ENCODE measurements at places on chromosomes 5 and 9.

DNA sequence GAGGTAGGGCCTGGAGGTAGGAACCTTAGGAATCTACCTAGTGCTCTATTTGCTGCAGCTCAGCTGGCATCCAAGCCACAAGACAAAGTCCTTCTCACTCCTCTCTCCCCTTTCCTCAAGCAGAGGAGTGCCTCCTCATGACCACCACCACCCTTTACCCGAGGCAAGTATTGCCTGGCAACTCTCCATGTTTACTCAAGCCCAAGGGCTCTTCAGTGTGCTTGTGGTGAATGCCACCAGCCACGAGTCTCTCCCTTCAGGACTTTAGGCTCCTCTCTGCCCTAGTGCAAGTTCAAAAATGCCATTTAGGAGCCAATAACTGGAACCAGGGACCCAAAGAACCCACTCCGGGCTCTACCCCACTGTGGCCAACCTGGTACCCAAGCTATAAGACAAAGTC, 514.5 kb upstream of the RGMB start:
- no peak for DNase-seq

- peak; percentile 50 for DNase-seq
Observed at GRCh38 chr9:20620650-20621470, 1.4 kb downstream of the MLLT3 start.

DNA sequence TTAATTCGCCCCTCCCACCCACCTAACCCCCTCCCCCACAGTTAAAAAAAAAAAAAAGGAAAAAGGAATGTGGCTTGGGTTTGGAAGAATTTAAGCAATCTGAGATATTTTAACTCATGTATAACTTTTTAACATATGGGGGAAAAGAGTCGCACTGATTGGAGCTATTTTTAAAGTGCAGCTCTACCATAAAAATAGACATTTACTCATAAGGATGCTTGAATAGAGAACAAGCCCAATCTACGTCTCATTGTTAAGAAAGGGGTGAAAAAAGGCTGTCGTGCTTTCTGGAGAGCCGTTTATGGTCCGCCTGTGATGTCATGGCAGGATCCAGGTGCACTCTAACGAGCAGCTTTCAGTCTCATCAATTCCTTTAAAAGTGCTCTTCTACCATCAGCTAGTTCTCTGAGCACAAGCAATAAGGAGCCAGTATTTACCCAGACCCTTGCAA, 142.4 kb downstream of the ELAVL2 start:
- DNase-seq: no peak

- no peak for DNase-seq
Observed at GRCh38 chr5:132030610-132031009, 19.2 kb upstream of the ACSL6 start.

- no peak for DNase-seq
Observed at GRCh38 chr5:147167529-147167928, 67.3 kb upstream of the STK32A start.

GRCh38 chr5:146165460-146165859, 17.0 kb downstream of the LARS1 start:
- DNase-seq: no peak

GRCh38 chr9:70954126-70954525, 167.3 kb downstream of the TRPM3 start:
- no peak for DNase-seq

DNA sequence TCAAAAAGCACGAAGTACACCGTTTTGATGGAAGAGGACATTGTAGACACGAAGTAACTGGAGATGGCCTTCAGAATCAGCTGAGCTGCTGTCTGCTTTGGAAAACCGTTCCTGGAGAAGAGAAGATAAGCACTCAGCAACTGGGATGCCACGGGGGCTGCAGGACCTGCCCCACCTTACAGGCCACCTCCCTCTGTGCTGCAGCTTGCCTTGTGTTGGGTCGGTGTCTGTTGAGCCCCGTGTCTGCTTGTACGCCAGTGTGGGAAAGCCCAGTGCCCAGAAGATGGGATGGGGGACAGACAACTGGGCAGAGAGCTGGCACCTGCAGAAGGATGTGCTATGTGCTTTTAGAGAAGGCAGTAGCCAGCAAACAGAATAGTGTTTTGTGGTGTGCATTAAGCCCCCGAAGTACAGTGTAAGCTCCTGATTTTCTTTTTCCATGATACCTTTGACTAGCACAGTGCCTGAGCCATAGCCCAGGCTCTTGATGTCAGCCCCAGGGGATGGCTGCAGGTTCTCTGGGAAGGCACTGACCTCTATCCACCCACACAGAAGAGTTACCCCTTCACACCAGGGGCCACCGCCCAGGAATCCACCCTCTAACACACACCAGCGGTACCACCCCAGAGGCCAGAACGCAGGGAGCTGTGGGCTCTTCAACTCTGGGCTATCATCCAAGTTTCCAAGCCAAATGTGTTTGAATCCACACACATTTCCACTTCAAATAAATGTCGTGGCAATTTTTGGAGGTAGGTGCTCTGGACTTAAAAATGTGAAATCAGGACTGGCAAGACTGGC, 63.8 kb downstream of the MACROH2A1 start:
- no peak for DNase-seq

DNA sequence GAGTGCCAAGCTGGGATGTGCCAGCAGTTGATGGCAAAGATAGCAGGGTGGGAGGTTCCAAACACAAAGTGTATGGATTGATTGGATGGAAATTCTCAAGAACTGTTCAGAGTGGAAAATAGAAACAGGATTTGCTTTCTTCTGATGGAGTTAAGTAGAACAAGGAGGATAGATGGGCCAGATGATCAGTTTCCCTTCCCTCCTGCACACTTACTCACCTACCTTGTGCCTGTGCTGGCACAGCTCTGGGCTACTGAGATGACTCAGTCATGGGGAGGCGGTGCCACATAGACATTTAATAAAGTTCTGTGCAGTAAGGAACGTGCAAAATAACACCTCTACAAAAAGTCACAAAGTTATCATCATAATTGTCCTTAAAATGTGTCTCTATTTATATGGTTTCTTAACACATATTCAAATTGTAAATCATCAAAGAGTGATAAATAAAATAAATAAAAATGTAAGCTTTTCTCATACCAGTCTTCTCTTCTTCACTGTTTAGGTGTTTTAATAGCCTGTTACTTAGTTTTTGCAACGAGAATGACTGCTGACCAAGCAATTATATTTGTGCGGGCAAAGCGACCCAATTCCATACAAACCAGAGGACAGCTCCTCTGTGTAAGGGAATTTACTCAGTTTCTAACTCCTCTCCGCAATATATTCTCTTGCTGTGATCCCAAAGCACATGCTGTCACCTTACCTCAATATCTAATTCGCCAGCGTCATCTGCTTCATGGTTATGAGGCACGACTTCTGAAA, 12.7 kb downstream of the PTPDC1 start:
- DNase-seq: no peak

DNA sequence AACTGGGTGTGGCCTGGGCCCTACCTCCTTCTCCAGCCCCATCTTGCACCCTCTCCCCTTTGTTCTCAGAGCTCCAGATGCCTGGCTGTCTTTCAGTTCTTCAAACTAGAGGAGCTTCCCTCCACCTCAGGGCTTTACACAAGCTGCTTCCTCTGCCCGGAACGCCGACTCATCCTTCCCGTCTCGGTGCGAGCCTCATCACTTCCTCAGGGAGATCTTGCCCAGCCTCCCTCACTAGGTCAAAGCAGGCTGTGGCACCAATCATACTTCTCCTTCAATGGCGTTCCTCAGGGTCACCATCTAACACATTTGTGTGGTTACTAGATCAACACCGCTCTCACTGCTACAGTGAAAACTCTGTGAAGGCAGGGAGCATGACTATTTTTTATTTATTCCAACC, 56.2 kb upstream of the ZSWIM6 start:
- DNase-seq: no peak

DNA sequence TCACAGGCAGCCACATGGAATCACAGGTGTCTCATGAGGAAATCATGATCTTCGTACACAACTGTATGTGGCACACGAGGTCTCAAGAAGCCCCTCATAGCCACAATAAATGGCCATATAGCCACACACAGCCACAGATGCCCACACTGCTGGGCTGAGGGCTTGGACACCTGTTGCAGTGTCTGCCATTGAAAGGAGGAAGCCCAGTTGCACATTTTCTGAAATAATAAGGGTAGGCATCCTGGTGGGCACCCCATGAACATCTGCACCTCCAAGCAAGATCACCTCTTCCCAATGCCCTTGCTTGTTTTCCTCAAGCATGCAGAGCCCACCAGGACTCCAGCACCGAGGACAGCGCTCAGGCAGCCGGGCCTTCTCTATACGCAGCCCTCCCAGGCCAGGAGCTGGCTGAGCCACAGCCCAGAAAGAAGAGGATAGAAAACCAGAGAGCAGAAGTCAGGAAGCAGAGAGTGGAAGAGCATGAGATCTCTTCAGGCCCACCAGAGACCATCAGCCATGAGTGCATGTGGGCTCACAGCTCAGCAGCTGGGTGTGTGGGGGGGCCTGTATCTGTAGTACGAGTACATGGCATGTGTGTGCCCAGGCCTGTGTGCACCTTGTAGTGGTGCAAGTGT, 1.0 kb upstream of the ACSL6 start:
- no peak for DNase-seq

- DNase-seq: no peak
Observed at GRCh38 chr5:2505217-2505616, 246.3 kb downstream of the IRX2 start.

GRCh38 chr5:125152461-125153189, 406.2 kb upstream of the ZNF608 start:
- no peak for DNase-seq

DNA sequence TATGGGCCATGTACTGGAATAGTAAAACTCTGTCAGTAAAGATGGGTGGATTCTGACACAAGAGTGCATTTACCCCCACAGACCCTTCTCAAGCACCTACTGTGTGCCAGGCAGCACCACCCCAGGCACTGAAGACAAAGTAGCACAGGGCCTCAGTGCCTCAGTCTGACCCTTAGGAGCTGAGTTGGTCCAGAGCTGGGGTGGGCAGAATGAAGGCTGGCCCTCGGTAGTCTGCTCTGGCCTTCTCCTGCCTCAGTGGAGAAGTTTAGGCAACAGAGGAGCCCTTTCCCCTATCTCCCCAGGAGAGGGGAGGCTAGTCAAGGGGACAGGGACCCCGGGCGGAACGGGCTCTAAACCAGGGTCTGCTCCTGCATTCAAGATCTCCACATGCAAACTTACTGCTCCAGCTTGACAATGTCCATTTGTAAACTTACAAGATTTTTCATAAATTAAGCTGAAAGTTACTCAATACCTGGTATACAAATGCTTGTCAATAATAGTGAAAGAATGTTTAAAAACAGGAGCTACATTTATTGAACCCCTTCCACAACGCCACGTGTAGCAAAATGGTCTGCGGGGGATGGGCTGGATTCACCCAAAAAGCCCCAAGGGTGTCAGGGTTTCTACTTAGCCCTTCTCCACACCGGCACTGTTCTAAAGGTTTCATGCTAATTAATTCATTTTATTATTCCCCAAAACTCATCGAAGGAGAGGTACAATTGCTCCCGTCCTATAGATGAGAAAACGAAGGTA, 1.5 kb downstream of the VDAC1 start:
- no peak for DNase-seq

DNA sequence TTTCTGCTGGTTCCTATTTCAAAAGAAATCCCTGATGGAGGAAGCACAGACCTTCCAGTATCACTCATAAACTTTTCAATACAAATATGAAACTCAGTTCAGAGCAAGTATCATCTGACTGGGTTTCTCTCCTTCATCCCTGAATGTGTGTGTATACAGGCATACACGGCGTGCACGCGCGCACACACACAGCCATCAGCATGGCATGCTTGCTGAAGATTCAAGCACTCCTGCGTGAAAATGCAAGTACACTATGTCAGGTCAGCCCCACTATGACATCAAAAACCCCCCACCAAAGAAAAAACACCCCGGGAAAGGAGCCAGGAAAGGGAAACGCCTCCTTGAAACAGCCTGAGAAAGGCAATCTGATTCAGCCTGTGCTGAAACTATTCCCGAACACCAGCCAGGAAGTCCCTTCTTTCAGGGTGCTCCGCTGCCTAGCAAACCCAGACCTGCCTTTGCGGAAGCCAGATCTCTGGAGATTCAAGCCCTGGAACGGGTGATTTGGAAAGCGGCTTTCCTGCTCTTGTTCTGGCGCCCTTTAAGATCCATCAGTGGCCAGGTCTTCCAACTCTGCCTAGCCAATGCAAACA, 831 bp downstream of the KLHL3 start:
- no peak for DNase-seq

GRCh38 chr9:88754886-88755285, 219.9 kb downstream of the NXNL2 start:
- DNase-seq: no peak

- no peak for DNase-seq
Observed at GRCh38 chr5:26833596-26833995, 204.8 kb downstream of the CDH9 start.

DNA sequence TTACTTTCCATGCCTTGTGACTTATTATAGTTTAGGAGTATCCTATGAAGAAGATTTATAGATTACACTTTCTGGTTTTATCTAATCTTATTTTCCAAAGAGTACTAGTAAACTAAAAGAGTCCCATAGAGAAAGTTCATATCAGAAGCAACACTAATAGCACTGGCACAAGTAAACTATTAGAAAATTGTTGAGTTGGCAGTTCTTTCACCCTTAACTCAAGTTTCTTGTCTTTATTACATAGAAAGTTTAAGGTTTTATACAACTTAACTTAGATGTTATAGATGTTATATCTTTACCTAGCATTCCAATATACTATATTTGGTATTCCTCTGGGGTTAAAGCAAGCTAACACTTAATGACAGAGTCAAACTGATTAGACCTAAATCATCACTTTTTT, 437.8 kb upstream of the ARRDC3 start:
- no peak for DNase-seq

GRCh38 chr5:161155451-161155850, 303.4 kb upstream of the ATP10B start:
- no peak for DNase-seq

- DNase-seq: no peak
Observed at GRCh38 chr5:180323941-180324600, 29.1 kb downstream of the GFPT2 start.

GRCh38 chr9:967903-968641, 8.4 kb upstream of the DMRT3 start:
- no peak for DNase-seq

GRCh38 chr9:122084026-122084675, 9.0 kb downstream of the TTLL11 start:
- no peak for DNase-seq

GRCh38 chr5:16140944-16141343, 38.6 kb downstream of the MARCHF11 start:
- DNase-seq: no peak

DNA sequence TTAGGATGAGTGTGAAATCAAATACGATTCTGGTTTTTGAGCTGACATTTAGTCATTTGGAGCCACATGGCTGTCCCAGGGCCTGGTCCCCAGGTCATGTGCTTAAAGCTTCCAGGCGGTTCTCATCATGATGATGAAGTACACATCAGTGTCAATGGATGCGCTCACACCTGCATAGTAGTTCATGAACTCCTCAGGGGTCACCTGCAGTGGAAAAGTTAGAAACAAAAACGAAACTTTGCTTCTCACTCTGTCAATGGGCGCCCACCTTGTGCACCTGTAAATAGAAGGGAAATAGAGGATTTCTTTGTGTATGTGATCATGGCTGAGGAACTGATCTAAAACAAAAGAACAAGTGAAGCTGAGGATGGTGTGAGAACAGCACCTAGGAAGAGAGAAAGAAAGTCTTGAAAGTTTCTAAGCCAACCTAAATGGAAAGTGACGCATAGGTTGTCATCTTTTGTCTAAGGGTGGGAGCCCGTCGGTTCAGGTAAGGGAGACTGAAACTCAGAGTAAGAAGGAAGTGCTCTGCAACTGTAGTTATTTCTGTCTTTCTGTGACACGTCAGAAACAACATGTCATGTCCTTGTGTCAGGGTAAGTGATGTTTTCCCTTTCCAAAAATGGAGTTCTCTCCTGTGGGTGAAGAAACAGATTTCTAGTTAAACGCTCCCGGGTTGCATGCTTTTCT, 33.8 kb downstream of the CAPSL start:
- no peak for DNase-seq

Data from stimulated activated CD4-positive, alpha-beta T cell treated with anti-CD3 and anti-CD28 coated beads, TNF-alpha, amount 100 ng/mL, for 4 hours (primary cell).